ENCODE measurements at places on chromosomes 11 and 22.

DNA sequence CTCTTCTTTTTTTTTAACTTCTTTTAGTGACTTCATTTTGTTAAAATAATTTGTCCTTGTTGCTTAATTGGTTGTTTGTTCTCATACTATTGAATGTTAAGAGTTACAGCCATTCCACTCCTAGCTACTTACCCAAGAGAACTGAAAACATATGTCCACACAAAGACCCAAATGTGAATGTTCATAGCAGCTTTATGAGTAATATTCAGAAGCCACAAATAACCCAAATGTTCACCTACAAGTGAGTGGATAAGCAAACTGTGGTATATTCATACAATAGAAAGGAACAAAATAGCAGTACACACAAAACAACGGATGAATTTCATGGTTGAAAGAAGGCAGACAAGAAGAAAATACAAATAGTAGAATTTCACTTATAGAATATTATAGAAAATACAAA lies 1.4 kb upstream of the OR4D11 start:
- no peak for DNase-seq

DNA sequence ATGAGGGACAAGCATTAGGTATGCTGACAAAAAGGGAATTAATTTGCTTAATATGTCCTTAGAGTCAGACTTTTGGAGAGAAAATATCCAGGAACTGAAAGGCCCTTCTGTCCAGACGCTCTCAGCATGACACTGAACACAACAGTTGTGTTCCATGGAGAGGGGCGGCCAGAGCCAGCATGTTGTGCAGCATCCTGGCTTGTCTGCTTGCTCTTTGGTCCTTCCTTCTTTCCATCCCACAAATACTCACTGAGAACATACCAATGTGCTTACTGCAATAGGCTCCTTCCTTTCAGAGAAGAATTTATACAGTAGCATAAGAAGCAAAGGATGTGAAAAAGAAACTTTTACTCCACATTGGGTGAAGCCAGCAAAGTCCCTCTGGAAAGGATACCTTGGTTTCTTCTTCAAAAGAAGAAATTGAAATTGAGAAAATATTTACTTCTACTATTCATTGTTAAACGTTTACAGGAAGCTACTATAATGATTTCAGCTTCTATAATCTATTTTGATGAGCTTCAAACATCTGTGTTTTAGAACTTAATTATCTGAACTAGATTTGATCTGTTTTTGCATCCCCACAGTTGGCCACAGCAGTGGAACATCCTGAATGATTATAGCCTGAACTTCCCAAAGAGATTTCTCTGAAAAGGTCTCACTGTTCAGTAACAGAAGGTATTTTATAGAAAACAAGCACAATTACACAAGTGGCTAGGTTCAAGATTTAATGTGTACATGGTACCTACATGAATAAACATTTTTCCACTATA lies 304.1 kb upstream of the PITPNB start:
- DNase-seq, result no peak

- no peak for DNase-seq
Measured at GRCh38 chr11:66922551-66922950, 35.6 kb downstream of the PC start.

- peak; percentile 38 for DNase-seq
Measured at GRCh38 chr11:130769782-130770535, 146.3 kb downstream of the SNX19 start.

DNA sequence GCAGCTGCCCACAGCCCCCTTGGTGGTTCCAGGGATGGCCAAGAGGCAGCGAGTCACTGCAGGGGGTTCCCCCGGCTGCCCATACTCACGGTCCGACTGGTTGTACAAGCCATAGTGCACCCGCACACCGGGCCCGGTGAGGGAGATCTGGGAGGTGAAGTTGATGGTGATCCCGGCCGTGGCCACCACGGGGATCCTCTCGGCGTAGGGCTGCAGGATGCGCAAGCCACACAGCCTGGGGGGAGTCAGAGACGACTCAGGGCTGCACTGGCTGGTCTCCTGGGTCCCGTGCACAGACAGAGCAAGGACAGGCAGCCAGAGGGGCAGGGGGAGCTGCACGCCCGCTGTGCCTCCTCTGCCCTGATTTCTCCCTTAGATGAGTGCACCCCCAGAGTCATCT lies 23.5 kb downstream of the KCTD17 start:
- DNase-seq, result no peak

- DNase-seq, result peak; percentile 81
Measured at GRCh38 chr11:29623144-29623722, 393.6 kb downstream of the KCNA4 start.

- no peak for DNase-seq
Measured at GRCh38 chr11:8690374-8691342, 8.1 kb downstream of the RPL27A start.

GRCh38 chr11:116073854-116074837 lies 569.9 kb upstream of the CADM1 start:
- peak; percentile 73 for DNase-seq

DNA sequence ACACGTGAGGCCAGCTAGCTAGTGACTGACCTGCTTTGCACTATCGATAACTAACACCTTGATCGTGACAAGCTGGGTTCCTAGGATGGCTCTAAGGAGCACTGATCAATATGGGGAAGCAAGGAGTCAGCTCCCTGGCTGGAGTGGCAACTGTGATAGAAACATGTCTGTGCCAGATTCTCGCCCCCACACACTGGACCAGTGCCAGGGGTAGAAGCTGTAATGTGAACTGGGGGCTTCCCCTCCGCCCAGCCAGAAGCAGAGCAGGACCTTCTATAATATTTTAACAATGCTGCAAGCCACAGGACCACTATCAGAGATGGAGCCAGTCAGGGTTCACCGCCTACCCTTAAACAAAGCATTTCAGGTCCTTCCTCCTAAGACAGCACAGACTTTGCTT lies 96.5 kb downstream of the DSCAML1 start:
- DNase-seq, result no peak

GRCh38 chr22:43031617-43032016 lies 16.7 kb upstream of the PACSIN2 start:
- no peak for DNase-seq

DNA sequence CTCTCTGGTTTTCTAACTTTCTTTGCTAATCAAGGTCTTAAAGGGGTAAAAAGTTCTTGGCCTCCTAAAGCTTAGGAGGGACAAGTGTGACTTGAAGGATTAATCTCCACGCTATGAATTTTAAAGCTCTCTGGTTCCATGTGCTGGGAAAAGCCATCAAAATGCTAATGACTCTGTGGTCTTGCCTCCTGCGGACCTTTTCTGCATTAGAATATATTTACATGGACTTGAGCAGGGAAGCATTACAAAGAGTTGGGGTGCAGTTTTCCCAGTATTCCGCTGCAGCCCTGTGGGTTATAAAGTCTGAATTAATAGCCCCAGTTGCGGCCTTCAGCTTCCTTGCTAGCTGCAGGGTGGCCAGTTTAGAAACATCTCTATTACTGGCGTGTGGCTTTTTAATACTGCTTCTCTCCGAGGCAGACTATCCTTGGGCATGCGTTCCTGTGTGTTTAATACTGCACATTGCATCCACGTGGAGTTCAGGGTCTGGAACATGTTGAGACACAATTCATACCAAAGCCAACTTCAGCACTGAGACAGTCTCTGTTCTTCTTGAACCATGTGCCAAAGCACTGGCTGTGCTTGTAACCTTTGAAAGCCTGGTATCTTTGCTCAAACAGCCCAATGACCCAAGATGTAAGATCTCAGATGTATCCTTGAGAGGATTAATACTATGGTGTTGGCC lies 27.3 kb downstream of the TSPAN18 start:
- no peak for DNase-seq

GRCh38 chr22:33853200-33854097 lies 66.8 kb downstream of the LARGE1 start:
- peak; percentile 38 for DNase-seq

GRCh38 chr11:707817-708420 lies 1.9 kb downstream of the EPS8L2 start:
- peak; percentile 35 for DNase-seq

DNA sequence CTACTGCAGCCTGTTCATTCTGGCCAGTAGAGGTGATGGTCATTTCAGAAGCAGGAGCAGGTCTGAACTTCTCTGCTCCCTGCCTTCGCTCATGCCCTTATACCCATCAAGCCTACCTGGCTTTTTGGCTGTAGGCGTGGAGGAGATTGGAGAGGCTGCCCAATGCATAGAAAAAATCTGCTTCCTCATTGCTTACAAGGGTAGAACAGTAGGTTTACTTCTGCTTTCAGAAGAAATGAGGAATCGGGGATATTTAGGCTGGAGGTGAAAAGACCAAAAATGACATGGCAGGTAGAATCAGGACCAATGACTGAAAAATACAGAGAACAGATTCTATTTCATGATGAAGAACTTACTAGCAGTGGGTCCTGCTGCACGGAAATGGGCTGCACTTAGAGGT lies 72.9 kb upstream of the YWHAH start:
- DNase-seq, result no peak

- no peak for DNase-seq
Measured at GRCh38 chr11:97963528-97964331, 1057.0 kb upstream of the CNTN5 start.

DNA sequence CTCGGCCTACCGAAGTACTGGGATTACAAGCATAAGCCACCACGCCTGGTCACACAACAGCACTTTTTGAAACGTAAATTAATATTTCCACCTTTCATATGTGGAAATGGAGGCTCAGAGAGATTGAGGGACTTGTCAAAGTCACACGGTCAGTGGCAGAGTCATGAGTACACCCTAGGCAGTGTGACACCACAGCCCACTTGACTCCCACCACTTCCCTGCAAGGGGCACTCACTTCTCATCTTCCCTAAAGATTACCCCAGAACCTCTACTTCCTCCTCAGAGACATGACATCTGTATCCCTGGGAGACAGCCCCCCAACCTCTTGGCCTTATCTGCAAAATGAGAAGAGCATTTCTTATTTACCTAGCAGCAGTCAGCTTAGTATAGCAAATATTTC lies 16.5 kb upstream of the MYOD1 start:
- no peak for DNase-seq

DNA sequence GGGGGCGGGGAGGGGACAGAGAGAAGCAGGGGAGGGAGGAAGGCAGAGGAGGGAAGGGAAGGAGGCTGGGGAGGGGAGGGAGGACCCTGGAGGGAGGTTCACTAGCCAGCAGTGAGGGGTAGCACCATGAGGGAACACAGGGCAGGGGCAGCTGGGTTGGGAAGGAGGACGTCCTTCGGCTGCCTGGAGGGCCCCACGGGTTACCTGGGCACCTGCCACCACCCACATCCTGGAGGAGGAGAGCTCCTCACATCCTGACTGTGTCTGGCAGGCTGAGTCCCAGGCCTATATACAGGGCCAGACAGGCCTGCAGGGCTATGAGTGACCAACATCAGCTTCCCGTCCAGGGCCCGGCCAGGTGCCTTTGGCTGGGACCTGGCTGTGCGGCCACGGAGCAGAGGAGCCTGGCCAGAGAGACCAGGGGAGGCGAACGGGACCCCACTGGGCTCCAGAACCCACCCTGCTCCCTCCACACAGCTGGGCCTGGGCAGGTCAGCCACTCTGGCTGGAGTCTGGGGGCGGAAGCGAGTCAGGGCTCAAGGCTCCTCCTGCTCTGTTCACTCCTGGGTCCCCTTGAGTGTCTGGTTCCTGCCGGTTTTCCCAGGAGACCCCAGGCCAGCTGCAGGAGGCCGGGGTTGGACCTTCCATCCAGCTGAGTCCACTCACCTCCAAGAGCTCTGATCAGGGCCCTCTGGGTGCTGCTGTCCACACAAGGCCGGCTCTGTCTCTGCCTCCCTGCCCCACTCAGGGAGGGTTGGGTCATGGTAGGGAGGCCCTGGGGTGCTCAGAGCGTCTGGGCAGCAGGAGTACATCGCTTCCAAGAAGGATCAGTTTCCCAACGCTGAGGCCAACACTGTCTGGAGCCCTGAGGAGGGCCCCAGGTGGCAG lies 677.7 kb downstream of the BRD1 start:
- DNase-seq, result no peak

DNA sequence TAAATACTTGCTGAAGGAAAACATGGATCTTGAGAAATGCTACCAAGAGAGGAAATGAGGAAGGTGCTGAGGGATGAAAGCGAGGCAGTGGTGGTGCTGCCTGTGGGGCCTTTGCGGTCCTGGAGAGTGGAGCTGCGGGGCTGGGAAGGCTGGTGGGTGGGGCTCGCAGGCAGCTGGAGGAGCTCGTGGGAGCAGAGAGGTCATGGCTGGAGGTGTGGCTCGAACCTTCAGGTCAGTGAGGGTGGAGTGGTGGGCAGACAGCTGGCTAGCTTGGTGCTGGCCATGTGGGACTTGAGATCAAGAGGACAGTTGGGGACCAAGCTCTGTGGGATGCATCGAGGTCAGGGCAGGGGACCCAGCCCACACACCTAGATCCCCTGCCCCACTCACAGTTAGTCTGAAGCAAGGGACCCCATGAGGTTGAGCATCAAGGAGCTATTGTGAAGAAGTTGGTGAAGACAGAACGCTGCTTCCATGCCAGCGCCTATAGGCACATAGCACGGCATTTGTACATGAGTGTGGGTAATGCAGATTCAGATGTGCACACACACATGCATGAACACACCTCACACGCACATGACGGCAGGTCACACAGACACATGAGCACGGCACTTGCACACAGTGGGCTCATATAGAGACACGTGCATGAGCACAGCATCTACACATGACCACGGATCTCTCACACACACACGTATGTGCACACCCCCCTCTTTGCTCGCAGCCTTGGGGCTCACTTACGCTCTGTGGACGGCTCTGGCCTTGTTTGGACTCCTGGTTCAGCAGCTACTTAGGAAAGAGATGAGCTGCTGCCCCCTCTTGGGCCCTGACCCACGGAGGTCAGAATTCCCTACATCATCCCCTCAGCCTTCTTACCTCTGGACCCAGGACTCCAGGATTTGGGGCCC lies 30.4 kb downstream of the SHANK3 start:
- DNase-seq, result no peak

GRCh38 chr22:50203288-50203687 lies 2.5 kb downstream of the SELENOO start:
- DNase-seq, result no peak

GRCh38 chr11:32722255-32722654 lies 72.2 kb downstream of the CCDC73 start:
- DNase-seq, result no peak

DNA sequence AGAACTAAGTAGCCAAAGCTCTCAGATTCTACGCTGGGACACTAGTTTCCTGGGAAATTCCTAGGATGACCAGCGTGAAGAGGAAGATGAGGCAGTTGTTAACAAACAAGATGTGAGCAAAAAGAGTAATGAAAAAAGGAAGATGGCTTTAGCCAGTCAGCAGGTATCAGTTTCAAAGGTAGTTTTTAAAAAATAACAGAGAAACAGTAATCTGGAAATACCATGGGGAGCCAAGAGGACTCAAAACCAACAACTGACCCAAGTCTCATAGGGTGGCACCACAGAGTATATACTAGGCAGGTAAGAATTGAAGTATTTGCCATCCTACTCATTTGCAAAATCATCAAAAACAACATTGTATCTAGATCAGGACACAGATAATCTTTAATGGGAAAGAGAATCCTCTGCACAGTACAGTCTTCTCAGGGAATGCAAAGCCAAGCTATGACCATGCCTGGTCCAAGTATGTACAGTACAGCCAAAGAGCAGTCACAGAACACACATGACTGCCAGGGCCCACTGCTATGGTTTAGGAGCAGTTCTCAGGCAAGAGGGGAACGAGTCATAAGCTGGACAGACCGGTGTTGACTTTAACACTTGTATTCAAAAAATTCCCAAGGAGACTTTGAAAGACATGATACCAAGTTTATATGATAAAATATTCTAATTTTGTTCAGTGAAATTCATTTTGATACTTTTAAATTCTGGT lies 20.6 kb downstream of the MSANTD4 start:
- no peak for DNase-seq

GRCh38 chr11:12246147-12246546 lies 131.2 kb upstream of the PARVA start:
- DNase-seq, result no peak

- DNase-seq, result no peak
Measured at GRCh38 chr11:70569996-70570692, 171.8 kb downstream of the CTTN start.

GRCh38 chr11:18013790-18014507 lies 1.1 kb upstream of the SERGEF start:
- DNase-seq, result peak; percentile 24

All from neural progenitor cell (in vitro differentiated cells).